ENCODE measurements at places on chromosomes 1 and 21.

DNA sequence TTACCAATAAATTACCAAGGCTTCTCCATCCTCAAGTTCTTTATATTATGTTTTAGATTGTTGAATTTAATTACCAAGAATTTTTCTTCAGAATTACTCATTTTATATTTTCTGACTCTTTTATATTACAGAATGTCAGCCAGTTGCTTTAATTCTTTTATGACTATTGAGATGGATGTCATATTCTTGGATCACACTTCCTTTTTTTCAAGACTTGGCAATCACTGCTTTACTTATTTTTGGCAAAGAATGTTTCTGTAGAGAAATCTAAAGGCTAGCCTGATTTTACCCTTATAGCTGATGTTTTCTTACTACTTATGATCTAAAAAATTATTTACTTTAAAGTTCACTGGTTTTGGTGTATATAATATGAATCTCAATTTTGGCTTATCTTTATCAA lies 721.1 kb upstream of the TMPRSS15 start:
- no peak for DNase-seq

DNA sequence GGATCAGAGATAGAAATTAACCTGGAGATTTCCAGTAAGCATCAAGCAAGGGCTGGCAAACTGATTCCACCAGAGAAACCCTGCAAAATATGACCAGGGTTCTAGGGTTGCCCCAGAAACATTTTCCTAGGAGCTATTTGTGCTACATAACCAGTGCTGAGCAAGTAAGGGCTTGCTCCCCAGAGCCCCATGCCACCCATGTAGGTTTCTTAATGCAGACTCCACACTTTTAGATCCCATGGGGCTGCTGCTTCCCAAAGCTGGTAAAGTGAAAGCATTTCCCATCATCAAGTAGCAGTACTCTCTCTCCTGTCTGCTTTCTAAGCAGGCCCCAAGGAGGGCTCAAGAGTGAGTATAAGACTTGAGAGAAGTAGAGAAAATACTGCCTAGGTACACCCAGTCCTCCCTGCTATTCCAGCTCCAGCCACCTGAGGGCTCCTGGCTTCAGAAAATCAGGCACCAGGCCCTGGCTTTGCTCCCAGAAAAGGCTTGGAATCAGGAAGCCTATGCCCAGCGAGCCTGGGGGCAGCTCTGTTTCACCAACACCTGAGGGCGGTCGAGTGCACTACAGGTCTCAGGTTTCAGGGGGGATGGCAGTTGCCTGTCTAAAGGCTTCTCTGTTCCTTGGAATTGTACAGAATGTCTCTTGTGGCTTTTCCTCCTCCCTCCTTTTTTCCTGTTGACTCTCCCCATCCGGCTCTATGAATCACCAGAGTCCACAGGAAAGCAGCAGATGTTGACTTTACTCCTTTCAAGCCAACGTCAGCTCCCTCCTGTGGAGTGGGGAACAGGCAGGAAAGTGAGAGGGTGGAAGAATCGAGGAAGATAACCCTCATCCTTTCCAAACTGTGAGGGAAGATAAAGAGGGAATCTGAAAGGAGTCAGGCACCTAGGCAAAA lies 6.2 kb upstream of the ANKRD35 start:
- no peak for DNase-seq

GRCh38 chr1:239947801-239948200 lies 143.9 kb upstream of the FMN2 start:
- DNase-seq, result no peak

DNA sequence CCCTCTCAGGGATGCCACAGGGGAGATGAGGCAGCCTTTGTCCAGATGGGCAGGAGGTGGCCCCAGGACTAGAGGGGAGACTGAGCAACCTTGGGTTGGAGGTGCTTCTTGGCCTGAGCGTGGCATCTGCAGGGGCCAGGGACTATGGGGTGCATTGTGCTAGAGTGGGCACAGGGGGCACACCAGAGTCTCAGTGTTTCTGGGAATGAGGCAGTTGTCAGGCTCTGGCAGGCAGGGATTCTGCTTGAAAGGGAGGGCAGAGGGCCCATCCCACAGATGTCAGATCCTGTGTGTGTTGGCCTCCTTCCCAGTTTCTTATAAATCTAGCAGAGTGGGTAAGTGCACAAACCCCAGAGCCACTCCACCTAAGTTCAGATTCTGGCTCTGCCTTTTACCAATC lies 13.7 kb downstream of the LGR6 start:
- no peak for DNase-seq

DNA sequence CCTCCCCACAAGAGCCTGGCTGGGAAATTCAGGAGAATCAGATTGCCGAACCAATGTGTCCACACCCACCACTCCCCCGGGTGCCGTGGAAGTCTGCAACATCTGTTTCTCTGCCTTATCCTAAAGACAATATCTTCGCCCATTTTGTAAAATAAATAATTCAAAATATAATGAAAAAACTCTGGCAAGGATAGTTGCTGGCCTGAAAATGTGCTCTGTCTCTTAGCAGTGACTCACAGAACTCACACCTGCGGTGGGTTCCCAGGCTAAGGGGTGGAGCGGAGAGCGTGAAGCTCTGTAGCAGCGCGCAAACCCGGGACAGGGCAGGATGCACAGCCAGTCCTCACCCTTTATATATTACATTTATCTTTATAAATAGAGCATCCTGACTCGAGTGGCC lies 99.9 kb downstream of the COLGALT2 start:
- no peak for DNase-seq

DNA sequence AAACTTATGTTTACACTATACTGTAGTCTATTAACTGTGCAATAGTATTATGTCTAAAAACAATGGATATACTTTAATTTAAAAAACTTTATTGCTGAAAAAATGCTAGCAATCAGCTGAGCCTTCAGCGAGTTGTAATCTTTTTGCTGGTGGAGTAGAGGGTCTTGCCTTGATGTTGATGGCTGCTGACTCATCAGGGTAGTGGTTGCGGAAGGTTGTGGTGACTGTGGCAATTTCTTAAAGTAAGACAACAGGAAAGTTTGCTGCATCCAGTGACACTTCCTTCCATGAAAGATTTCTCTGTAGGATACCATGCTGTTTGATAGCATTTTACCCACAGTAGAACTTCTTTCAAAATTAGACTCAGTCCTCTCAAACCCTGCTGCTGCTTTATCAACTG lies 234.7 kb upstream of the CSF3R start:
- no peak for DNase-seq

- DNase-seq, result no peak
These were observed 19.9 kb upstream of the POU2F1 start for GRCh38 chr1:167200749-167201148.

DNA sequence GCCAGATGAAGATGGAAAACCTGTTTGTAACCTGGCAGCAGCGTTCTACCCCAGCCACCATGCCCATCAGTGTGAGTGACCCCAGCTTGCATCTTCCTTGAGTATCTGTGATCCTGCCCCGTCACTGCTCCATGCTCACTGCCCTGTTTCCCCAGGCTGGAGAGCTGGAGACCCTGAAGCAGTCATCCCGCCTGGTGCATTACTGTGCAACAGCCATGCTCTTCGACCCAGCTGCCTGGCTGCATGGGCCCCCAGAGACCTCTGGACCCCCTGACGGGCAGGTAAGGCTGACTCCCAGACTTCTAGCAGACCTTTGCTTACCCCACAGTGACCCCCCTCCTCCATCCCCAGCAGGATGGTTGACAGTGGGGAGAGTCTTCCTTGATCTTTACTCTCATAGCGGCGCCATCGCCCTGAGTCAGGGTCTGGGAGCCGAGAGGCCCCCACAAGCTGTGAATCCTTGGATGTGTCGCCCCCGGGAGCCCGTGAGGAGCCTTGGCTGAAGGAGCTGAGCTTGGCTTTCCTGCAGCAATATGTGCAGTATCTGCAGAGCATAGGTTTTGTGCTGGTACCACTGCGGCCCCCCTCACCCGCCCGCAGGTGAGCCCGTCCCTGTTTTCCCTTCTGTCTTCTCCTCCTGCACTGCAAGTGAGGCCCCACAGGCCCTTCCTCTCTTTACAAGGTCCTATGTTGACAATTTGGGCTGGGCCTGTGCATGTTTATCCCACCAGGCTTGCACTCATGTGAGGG lies 10.4 kb downstream of the HYI start:
- no peak for DNase-seq

DNA sequence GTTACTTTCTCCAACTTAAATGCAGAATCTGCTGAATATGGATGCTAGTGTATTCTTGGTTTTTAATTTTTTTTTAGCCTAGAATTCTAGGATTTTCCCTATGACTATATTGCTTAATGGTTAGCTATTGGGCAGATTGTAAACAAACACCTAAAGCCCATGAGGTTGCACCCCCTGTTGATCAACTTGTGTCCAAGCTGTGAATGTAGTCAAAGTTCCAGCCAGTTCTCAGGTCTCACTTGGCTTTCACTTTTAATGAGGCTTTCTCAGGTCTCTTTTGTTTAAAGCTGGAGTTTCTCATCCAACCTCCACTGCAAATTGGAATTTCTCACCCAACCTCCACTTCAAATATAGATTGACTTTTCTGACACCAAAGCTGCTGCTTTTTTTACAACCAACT lies 35.9 kb downstream of the FCER1A start:
- no peak for DNase-seq

DNA sequence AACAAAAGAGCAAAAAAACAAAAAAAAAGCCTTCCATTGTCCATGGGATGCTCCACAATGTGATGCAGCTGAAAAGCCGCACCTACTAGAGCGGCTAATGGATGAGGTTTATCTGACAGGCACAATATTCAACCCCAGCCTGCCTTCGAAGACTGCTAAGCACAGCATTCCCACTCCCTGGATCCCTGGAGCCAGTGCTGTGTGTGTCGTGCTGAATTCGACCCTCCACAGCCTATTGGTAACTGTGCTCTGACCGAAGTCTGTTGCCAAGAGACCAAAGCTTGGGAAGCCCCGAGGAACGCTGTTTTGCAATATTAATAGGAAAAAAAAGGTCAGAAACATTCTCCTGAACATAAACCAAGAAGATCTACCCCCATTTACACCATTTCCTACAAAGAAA lies 57.2 kb upstream of the PUM1 start:
- no peak for DNase-seq

DNA sequence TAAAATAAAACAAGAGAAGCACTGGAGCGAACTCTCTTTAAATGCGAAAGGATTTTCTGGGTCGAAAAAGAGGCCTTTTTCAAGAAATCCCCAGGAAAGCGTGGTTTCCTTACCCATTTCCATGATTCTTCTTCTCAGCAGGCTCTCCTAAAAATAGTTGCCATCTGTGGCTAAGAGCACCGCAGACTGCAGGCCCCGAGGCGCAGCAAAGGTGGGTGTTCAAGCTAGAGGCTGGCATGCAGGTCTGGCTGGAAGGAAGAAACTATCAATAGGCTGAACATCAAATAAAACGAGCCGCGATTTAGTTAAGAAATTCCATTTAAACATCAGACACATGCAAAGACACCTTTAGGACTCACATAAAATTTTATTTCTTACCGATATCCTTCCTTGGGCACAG lies 135.1 kb downstream of the ADAMTS1 start:
- DNase-seq, result no peak

DNA sequence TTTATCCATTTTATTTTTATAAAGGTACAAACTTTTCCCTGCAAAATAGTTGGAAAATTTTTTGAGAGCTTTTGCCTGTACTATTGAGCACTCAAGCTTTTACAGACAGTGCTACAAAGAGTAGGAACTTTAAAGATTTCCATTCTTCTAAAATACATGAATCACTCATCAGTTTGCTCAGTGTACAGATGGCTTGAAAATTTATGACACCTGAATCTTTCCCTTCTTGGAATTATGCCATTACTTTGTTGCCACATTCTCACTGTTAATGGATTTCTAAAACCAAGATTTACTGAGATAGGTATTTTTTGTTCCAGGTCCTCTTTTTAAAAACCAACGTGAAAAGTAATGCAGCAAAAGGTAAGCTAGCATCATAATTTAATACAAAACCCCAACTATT lies 76.0 kb downstream of the GPATCH2 start:
- DNase-seq, result no peak

- DNase-seq, result no peak
These were observed 5.4 kb downstream of the UBR4 start for GRCh38 chr1:19204446-19205266.

DNA sequence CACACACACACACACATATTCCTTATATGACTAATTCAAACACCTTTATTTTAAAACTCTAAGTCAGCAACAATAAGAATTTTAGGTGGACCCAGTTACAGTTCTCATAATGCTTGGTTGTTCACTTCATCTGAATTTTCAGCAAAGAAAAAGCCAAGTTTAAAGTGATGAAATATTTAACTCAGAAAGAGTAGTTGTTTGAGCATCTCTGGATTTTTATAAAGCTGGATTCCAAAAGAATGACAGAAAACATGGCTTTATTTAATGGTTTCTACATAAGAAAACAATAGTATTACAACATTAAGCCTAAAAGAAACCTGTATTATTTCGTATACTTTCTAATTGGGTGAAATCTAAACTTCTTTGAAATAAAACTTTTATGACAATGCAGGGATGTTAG lies 54.2 kb upstream of the ADAMTS5 start:
- no peak for DNase-seq

DNA sequence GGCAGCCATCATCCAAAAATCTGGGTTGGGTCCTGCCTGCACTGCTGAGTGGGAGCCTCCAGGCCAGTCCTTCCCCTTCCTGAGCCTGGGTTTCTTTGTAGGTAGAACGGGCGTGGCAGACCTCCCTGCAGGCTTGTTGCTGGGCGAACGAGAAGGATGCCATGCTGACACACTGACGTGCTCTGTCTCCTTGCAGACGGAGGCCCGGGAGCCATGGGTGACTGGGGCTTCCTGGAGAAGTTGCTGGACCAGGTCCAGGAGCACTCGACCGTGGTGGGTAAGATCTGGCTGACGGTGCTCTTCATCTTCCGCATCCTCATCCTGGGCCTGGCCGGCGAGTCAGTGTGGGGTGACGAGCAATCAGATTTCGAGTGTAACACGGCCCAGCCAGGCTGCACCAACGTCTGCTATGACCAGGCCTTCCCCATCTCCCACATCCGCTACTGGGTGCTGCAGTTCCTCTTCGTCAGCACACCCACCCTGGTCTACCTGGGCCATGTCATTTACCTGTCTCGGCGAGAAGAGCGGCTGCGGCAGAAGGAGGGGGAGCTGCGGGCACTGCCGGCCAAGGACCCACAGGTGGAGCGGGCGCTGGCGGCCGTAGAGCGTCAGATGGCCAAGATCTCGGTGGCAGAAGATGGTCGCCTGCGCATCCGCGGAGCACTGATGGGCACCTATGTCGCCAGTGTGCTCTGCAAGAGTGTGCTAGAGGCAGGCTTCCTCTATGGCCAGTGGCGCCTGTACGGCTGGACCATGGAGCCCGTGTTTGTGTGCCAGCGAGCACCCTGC lies 1.4 kb downstream of the GJA4 start:
- DNase-seq, result no peak

GRCh38 chr1:163186862-163187261 lies 15.9 kb downstream of the RGS5 start:
- no peak for DNase-seq

- no peak for DNase-seq
These were observed 1022.0 kb downstream of the NCAM2 start for GRCh38 chr21:22020221-22020620.

GRCh38 chr1:49086327-49086726 lies 309.6 kb upstream of the BEND5 start:
- DNase-seq, result no peak

- no peak for DNase-seq
These were observed 319.8 kb downstream of the LMO4 start for GRCh38 chr1:87648323-87649119.
